Activated T-helper 2 cell treated with anti-CD3 and anti-CD28 coated beads, Interferon-gamma antibody, Interleukin-2, Interleukin-4, amounts not matched to agents 10 μg/mL and 5 μg/mL and 100 μg/mL, durations not matched to agents 14 hours and 24 hours and 36 hours (primary cell): ENCODE measurements at places on chromosomes 2 and 18.

DNA sequence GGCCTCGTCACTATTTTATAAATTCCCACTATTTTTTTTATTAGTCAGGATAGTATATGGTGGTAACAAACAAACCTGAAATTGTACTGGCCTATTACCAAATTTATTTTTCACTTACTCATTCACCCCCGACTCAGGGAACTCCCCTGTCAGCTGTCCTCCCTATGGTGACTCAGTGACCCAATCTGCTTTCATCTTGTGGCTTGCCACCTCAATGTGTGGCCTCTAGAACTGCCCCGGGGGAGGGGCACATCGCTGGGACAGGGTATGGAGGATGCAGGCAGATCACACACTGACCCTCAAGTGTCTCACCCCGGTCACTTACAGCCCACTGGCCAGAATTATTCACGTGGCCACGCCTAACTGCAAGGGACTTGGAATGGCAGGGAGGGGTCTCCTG is 71.6 kb downstream of the ACTR2 start:
- DNase-seq: peak; percentile 28
- H3K4me1 ChIP-seq: peaks cover 53% of the 10 kb centered on the region
- H3K36me3 ChIP-seq: no peaks in the 10 kb centered on the region
- peak overlapping the region; percentile 32 for H3K27ac ChIP-seq
- peaks cover 20% of the 10 kb centered on the region for H3K27me3 ChIP-seq

- no peak overlapping the region for H3K27ac ChIP-seq
- no peaks in the 10 kb centered on the region for H3K4me1 ChIP-seq
- H3K36me3 ChIP-seq: no peaks in the 10 kb centered on the region
- no peak for DNase-seq
Measured at GRCh38 chr2:224145751-224146355, 106.8 kb upstream of the SERPINE2 start.

GRCh38 chr2:204628926-204629712 is 83.8 kb downstream of the PARD3B start:
- H3K27me3 ChIP-seq: peaks cover 38% of the 10 kb centered on the region
- no peak overlapping the region for H3K27ac ChIP-seq
- no peak overlapping the region for H3K4me3 ChIP-seq
- no peaks in the 10 kb centered on the region for H3K36me3 ChIP-seq
- H3K4me1 ChIP-seq: no peaks in the 10 kb centered on the region

- H3K27ac ChIP-seq: peak overlapping the region; percentile 86
- no peaks in the 10 kb centered on the region for H3K36me3 ChIP-seq
- no peak overlapping the region for H3K4me3 ChIP-seq
- no peak for DNase-seq
Measured at GRCh38 chr2:85421260-85422071, 3.0 kb downstream of the SH2D6 start.

DNA sequence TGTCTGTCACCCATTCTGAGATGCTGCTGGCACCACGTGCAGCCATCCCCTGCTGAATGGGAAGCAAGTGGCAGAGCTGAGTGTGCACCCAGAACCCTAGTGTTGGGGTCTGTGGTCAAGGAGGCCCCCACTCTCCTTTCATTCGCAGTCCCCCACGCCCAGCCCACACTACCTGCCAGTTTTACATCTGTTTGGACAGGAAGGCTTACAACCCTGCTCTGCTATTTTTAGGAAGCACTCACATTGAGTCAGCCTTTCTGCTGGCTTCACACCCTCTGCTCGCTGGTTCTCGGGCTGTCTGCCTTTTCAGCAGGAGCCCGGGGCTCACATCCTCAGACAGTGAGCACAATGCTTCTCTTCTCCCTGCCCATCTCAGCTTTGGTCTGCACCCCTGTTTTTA is 10.7 kb upstream of the ADCY3 start:
- DNase-seq: no peak
- no peak overlapping the region for H3K4me3 ChIP-seq
- no peaks in the 10 kb centered on the region for H3K27me3 ChIP-seq
- peaks cover 11% of the 10 kb centered on the region for H3K4me1 ChIP-seq
